ENCODE measurements at places on chromosomes 3 and 15.
A peak's percentile ranks its signal among the peaks of the same experiment; 100 is the strongest.

- peak; percentile 64 for DNase-seq
These were observed 8.8 kb downstream of the RASGRP1 start for GRCh38 chr15:38555686-38556334.

DNA sequence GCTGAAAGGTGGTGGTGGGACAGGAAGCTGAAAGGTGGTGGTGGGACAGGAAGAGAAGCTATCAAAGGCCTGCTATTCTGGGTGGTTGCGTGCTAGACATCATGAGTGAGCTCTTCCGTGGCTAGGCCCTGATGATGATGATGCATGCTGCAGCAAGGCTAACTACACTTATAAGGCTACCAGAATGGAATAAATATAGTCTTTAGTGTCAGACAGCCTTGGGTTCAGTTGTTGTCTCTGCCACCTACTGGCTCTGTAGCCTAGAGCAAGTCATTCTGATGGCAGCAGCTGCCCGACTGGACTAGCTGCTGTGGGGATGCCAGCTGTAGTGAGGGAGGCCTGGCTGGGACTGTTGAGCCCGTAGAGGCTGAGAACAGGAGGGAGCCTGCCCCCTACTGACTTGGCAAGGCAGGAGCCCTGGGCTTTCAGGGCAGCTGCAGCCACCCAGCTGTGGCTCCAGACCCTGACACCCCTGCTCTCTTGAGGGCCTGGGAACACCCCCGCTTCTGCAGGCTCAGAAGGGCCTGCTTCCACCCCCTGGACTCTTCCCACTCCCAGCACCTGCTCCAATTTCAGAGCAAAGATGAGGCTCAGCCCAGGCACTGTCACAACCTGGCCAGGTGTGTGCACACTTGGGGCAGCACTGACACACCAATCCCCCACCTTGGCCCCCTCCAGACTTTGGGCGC lies 21.4 kb upstream of the ZBED2 start:
- DNase-seq: no peak

DNA sequence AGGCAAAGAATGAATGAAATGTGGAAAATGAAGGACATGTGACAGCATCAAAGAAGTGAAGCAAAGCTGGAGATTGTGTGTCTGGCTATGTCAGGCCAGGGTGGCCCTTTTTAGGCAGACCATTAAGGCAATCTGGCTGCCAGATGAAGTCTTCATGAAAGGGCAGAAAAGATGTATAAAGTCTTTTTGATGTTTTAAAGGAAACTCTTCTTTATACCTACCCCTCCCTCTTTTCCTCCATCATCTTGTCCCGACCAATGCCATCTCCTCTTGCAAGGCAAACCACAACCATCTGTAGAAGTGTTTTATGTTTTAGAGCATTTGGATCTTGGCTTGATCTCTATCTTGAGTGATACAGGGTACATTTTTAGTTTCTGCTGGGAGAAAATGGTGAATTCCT lies 259.2 kb downstream of the LSAMP start:
- DNase-seq: no peak

GRCh38 chr15:56837273-56837672 lies 81.2 kb upstream of the TCF12 start:
- DNase-seq: no peak

GRCh38 chr15:32870240-32871033 lies 152.6 kb downstream of the GREM1 start:
- DNase-seq: no peak

GRCh38 chr3:143881095-143881494 lies 32.8 kb upstream of the SLC9A9 start:
- DNase-seq: no peak

GRCh38 chr3:17059989-17060550 lies 175.3 kb downstream of the PLCL2 start:
- DNase-seq: no peak

DNA sequence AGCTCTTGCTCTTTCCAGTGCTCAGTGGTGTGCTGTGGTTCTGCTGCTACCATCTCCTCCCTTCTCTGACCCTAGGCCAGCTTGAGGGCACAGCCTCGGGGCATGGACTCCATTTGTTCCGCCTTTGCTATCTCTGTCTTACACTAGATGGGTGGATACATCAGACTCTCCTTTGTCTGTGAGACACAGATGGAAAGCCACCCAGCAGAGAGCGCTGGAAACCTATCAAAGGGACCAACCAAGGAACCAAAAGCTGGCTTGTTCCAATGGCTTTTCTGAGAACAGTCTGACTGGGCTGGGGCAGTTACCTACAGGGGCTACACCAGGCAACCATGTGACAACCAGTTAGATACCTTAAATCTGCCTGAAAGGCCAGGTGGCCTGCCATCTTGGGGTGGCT lies 63.8 kb downstream of the NPTN start:
- DNase-seq: no peak

- peak; percentile 85 for DNase-seq
These were observed 37.0 kb upstream of the CDCP1 start for GRCh38 chr3:45182915-45183871.

- no peak for DNase-seq
These were observed 87.5 kb upstream of the FAM3D start for GRCh38 chr3:58754074-58754473.

DNA sequence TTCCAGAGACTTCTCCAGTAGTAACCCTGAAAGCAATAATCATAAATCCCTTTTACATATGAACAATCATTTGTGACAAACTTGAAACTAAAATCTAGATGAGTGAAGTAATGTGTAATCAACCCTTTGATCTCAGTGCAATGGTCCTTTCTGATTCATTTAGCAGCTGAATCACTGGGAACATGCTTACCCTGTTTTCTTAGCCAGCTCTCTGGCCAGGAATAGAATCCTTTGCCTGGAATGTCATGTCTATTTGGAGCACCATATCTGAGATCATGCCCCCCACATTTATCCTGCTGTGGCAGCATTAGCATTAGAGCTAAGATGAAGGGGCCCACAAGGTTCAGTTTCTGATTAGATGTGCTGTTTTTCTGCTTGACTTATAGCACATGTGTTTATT lies 309.8 kb downstream of the OXSM start:
- no peak for DNase-seq

DNA sequence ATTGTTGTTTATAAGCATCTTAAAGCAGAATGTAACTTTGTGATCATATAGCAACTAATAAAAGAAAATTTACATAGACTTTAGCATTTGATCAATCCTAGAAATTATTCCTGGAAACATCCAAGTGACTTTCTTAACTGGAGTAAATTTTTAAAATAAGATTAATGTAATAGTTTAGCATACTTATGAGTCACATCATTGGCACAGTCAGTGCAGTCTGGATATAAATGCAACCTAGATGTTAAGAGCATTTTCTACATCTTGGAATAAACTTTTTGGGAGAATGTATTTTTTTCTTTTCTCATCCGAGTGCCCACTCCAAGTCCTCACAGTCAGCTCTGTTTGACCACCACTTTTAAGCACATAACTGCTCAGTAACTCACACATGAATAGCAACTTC lies 324.6 kb upstream of the PLSCR5 start:
- no peak for DNase-seq

DNA sequence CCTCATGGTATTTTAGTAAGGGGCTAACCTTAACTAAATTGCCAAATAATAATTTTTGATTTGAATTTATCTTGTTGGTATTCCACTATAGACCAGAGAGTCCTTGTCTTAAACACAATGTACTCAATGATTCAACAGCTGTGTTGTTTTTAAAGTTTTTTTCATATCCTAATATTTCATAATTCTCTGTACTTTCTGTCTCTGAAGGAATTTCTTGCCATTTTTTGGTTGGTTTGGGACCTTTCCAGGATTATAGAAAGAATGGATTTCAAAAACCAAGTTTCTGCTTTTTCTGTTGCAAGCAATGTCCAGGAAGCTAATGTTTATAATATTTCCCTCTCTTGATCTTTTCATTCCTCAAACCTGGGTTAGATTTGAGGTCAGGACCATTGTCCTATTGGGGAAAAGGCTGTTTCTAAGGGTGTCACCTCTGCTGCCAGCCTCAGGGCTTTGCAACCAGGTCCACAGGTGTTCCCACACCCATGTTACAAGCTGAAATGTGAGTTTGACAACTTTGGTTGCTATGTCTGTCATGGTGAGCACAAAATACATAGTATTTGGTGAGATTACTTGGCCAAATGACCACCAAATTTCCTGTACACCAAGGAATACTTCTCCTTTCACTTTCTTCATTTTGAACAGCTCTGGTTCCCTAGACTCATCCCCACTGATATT lies 363.7 kb upstream of the RGMA start:
- DNase-seq: no peak

DNA sequence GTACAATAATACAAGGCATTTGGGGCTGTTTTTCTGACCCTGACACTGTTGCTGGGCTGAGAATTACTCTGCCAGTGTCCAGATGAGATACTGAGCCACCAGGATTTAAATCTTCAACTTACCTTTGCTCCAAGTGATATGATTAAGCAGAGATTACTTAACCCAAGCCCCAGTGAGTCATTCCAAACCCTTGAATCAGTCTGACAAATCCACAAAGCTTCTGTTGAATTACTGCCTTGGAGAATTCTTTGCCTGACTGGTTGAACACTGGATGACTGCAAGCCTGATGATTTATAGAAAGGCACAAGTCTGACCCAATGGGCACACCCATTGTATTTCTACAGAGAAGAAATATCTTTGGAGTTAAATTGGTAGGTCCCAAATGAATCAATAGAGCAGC lies 88.2 kb upstream of the TSC22D2 start:
- DNase-seq: no peak

DNA sequence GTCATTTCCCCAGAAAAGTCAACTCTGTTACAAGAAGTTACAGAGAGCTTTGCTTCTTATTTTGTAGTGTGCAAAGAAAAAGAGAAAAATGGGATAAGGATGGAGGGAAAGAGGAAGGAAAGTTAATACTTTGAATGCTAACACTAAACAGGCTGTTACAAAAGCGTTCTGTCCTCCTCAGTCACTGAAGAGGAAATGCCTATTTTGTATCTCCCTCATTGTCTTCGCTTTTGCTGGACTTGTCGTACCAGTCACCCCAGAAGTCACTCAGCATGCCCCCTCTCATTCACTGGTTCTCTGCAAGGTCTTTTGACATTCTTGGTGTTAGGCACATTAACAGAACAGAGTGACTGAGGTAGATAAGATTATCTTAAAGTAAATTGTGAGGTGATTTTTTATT lies 129.6 kb downstream of the ALCAM start:
- DNase-seq: no peak

DNA sequence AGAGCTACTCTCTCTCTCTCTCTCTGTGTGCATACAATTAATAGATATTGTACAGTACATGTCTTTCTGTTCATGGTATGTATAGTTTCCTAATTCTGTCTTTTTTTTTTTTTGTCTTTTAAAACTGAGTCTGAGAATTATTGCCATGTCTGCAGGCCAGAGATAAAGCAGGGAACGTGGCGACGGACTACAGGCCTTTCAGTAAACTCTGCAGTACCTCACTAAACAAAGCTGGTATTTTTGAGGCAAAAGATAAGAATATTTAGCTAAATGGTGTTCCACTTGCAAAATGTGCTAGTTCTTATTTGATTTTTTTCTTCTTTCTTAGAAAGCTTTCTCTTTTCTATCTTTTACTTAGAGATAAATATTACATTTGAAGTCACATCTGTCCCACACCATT lies 44.0 kb upstream of the EHHADH start:
- DNase-seq: no peak

DNA sequence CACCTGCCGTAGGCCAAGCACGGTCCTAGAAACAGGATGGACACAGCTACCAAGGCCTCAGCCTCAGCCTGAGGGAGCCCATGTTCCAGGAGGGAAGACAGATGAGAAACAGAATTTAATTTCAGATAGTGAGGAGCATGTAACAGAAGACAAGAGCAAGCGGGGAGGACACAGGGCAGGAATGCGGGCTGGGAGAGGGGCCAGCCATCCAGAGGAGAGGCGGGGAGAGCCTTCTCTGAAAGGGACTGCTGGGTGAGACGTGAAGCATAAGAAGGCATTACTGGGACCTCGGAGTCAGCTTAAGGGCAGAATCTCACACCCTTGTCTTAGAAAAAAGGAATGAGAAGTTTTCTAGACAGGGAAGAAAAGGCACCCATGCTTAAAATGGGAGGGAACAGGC lies 271.7 kb upstream of the NSMCE3 start:
- no peak for DNase-seq

GRCh38 chr3:30248423-30248822 lies 358.0 kb upstream of the TGFBR2 start:
- no peak for DNase-seq

- peak; percentile 65 for DNase-seq
These were observed 3.6 kb downstream of the BCL6 start for GRCh38 chr3:187741403-187742350.

DNA sequence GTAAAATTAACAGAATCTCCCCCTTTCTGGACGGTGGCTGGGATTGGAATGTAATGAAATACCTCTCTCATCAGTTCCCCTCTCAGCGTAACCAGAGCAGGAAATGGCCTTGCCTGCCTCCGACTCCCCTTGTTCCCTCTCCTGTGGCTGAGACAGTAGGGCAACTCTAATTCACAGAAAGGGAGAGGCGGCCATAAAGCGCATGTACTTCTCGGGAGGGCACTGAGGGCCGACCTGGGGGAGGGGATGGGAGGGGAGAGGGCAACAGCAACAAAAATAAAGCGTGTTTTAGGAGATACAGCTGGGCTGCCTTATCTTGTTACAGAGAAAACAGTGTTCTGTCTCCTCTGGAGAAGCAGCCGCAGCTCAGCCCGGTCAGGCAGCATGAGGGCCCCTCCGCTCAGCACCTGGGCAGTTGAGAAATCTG lies 783.3 kb upstream of the ARRDC4 start:
- DNase-seq: no peak

GRCh38 chr3:186990878-186991308 lies 60.6 kb downstream of the ST6GAL1 start:
- no peak for DNase-seq

DNA sequence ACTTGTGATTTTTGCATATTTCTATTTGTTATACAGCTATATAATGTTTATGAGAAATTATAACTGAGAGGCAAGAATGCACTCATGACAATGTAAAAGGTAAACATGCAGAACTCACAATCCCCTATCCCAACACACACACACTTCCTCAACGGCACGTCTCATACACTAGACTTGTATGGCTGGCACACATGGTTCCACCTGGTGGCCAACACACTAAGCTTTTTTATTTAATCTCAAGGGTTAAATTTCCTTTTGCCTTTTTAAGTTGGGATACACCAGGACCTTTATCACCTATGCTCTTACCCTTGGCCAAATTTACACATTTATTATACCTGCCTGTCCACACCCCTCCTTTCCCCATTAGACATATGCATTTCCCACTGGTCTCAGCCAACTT lies 88.6 kb upstream of the PSMD6 start:
- DNase-seq: no peak
